ENCODE measurements at places on chromosomes 11 and 22. TPM values are rescaled to one million over a fixed set of nuclear protein-coding genes. Genes with fewer than 3 reads are reported as not detected.

The RFPL2 gene
- total RNA-seq = 0.30 TPM

The NLRP10 gene
- total RNA-seq = 0.02 TPM

The IFITM10 gene
- 1.0 TPM for total RNA-seq

The BCO2 gene
- total RNA-seq = 0.79 TPM

The SERHL2 gene
- total RNA-seq = 0.12 TPM

The DNAJB7 gene
- total RNA-seq = not detected

The FAR1 gene
- 53.9 TPM for total RNA-seq

The P4HA3 gene
- 51.0 TPM for total RNA-seq

The SNX32 gene
- 0.07 TPM for total RNA-seq

The APOL4 gene
- not detected for total RNA-seq

The SNU13 gene
- total RNA-seq = 167 TPM

The C11orf42 gene
- not detected for total RNA-seq

The CENATAC gene
- 12.5 TPM for total RNA-seq

The NOX4 gene
- not detected for total RNA-seq

The POTEH gene
- not detected for total RNA-seq

The BLID gene
- total RNA-seq = not detected

The GGTLC2 gene
- total RNA-seq = not detected

The GGT5 gene
- total RNA-seq = 1.9 TPM

The GRM5 gene
- total RNA-seq = not detected

The OR51B2 gene
- not detected for total RNA-seq

The KLHL35 gene
- 1.1 TPM for total RNA-seq

The HSPA8 gene
- total RNA-seq = 1,804 TPM

The KRTAP5-8 gene
- total RNA-seq = not detected

The C22orf23 gene
- 0.30 TPM for total RNA-seq

The PHF21B gene
- 0.89 TPM for total RNA-seq

The LDHA gene
- total RNA-seq = 3,232 TPM

The HTR3A gene
- not detected for total RNA-seq

The CDHR5 gene
- 0.03 TPM for total RNA-seq

The SAA4 gene
- total RNA-seq = not detected

The KRTAP5-10 gene
- total RNA-seq = not detected
